ENCODE measurements at places on chromosomes 1 and 21.

- DNase-seq: no peak
These were observed 17.5 kb downstream of the ASAP3 start for GRCh38 chr1:23466423-23466989.

DNA sequence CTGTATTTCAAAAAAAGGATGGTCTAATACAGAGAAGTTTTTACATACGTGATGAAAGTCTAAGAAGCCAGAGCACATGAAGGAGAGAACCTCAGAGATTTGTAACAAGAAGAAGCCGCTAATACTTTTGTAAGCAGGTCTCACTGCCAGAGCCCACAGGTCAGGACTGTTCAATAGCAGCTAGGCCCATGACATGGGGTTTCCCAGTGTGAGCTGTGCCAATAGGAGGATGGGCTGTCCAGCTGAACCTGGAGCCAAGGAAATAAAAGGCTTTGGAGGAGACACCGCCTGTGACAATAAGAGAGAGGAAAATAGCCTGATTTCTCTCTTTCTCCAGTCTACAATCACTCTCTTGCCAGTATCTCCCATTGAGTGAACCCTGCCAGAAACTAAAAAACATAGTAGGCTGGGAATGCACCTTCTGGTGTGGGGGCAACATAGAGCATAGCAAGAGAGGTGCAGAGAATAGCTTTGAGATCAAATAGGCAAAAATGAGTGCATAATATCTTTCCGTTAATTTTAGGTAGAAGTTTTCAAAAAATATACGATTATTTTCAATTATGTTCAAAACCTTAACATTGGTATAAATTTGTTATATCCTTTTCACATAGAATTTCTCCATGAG is 360.3 kb downstream of the NEGR1 start:
- no peak for DNase-seq

- no peak for DNase-seq
These were observed 30.1 kb downstream of the OLFML3 start for GRCh38 chr1:114009393-114009792.

DNA sequence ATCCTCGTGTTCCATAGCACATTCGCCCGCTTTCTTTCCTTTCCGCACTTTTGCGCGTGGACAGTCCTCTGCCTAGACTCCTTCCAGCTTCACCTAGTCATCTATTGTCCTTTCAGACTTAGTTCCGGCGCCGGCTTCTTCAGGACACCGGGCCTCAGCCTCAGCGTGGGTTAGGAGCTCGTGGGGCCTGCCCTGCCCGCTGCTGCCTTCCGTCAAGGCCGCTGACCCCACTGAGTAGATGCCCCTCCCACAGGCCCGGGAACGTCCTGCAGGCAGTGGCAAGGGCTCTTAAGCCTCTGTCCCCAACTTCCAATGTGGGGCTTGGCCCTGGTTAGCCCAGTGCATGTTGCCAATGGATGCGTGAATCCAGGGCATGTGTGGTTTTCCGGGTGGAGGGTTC is 11.4 kb downstream of the DMRTB1 start:
- no peak for DNase-seq

- peak; percentile 68 for DNase-seq
These were observed 36.9 kb downstream of the UMODL1 start for GRCh38 chr21:42107881-42108553.

DNA sequence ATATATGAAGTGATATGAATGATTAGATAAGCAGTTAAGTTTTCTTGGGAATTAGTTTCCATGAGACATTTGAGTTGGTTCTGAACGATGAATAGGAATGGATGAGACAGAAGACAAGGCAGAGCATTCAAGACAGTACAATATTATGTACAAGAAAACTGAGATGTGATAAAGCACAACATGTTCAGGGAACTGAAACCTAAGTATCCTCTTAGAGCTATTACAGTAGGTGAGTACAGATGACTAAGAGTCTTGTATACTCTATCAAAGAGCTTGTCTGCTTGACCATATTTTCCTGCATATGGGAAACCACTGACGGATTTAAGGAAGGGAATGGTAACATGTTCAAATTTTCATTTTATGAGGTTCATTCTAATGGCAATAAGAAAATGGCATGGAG is 61.6 kb downstream of the NME7 start:
- DNase-seq: no peak

DNA sequence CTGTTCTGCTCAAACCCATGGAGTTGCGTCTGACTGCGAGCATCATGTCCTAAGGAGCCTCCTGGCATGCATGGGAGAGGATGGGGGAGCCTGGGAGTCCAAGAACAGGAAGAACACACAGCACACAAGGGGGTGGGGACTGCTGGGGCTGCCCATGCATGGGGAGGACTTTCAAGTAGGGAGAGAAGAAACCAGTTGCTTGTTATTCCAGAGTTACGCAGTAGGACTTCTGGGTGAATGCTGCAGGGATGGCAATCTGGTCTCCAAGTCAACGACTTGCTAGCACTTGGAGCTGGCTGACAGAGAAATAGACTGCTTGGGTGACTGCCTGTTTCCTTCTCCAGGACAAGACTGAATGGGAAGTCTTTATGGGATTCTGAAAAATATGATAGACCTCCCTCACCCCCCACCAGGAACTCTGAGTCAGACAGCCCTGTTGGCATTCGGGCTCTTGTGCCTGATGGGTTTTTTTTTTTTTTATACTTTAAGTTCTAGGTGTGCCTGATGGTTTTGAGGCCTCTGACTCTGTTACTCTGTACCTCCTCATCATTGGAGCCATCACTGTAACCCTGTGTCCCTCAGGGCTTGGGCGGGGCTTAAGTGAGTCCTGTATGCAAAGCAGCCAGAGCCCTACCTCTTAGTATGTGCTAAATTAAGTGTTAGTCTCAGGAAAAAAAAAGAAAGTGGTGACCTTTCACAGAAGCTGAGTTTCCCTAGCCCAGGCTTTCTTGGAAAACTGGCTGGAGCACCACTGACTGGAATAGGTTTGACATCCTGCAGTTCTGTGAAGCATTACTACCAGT is 30.3 kb downstream of the MAP3K21 start:
- no peak for DNase-seq

GRCh38 chr1:170049176-170049800 is 25.2 kb downstream of the KIFAP3 start:
- DNase-seq: no peak

- DNase-seq: no peak
These were observed 411.6 kb downstream of the MATN1 start for GRCh38 chr1:30311749-30312148.

- no peak for DNase-seq
These were observed 313.4 kb upstream of the FMN2 start for GRCh38 chr1:239778208-239778813.

DNA sequence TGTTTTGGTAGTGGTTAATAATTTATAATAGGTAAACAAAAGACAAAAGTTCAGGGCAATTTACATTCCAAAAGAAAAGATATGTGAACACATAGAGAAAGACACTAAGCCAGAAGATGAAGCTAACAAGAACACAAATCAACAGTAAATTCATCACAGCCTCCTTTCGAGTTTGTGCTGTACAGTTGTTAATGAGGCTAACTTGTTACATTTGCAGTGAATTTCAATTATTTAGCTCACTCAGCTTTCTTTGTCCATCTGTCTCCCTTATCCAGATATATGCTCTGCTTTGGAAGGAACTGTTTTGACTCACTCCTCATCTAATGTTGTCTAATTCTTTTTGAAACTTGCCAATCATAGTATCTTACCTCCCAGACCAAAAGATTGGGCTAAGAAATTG is 423.3 kb upstream of the OLFM3 start:
- DNase-seq: no peak

DNA sequence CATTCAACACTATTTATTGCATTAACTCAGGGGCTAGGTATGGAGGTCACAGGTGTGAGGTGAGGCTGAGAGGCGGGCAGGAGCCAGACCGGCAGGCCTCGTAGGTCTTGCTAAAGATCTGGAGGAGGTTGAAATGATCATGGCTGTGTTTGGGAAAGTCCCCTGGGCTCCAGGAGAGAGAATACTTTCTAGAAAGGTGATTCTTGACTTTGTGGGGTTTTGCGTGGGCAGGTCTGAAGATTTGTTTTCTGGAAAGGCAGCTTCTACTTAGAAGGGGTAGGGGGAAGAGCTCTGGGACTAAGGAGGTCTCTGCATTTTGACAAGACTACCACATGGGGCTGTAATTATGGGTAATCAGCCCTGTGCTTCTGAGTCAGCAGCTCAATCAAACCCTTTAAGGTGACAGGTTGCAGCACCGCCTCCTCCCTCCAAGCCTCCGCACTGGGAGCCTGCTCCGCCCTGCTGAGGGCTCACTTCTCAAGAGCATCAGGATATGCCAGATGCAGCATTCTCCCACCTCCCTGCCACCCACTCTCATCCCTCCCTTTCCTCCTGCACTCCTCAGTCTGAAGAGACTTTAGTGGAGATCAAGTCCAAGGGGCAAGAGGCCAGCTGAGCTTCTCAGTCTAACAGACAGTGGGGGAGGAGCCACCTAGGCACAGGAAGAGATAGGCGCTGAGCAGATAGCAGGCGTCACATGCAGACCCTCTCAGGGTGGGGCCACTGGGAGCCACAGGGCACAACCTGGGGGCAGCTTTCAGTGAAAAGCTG is 30.5 kb downstream of the SLC30A1 start:
- DNase-seq: no peak

GRCh38 chr1:156391366-156391677 is 22.3 kb downstream of the RHBG start:
- DNase-seq: no peak

DNA sequence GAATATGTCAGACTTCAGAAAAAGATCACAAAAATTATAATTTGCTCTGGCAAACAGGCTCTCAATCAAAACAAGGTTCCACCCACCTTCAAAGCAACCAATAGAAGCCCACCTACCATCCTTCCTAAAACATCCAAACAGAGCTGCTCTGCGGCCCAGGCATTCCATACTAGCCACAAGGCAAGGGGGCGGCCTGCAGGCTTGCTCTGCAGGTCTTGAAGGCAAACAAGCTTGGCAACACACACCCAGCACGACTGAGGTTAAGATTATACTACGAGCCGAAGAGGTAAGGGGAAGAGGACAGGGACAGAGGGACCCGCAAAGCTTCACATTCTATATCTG is 207.3 kb downstream of the SLC45A1 start:
- no peak for DNase-seq

DNA sequence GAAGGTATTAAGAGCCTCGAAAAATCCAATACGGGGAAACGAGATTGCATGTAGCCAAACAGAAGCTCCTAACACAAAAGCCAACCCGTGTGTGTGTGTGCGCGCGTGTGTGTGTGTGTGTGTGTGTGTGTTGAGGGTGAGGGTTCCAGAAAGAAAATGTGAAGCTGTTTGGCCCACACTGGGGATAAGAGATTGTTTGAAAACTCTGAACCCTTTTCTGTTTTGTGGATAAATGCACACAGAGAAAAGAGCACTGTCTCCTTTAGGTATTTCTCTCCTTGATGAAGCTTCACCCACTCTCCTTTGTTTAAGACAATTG is 1.9 kb downstream of the WLS start:
- DNase-seq: no peak

DNA sequence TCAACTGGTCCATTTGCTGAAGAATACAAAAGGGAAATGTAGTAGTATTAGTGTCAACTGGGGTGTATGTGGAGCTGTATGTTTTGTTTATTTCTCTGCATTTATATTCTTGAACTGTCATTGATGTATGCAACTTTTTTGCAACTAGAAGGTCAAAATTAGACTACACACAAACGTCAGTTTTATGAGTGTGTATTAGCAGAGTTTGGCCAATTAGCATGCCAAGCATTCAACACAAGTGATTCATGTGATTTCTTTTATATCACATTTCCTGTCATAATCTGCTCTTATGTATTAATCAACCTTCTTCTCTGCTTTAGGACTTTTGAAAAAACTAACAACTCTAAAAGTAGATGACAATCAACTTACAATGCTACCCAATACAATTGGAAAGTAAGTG is 211.1 kb downstream of the LRRC40 start:
- DNase-seq: no peak

- no peak for DNase-seq
These were observed 6.0 kb downstream of the KLHDC8A start for GRCh38 chr1:205350691-205351141.

- DNase-seq: no peak
These were observed 40.7 kb downstream of the TRAPPC10 start for GRCh38 chr21:44052830-44053226.

DNA sequence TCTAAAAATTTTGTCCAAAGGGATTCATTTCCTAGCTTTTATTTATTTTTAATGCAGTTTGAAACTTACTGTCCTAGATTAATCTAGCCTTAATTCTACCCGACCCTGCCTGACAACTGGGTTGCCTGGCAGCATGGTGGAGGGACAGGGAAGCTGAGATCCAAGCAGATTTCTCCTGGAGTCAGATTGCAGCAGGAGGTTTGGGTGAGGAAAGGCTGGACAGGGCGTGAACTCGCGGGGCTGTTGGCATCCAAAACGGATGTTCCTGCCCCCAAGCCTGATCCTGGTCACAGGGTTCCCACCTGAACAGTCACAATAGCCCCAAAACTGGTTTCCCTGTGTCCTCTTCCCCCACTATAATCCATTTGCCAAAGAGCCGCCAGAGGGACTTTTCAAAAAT is 23.2 kb downstream of the TCEA3 start:
- no peak for DNase-seq

DNA sequence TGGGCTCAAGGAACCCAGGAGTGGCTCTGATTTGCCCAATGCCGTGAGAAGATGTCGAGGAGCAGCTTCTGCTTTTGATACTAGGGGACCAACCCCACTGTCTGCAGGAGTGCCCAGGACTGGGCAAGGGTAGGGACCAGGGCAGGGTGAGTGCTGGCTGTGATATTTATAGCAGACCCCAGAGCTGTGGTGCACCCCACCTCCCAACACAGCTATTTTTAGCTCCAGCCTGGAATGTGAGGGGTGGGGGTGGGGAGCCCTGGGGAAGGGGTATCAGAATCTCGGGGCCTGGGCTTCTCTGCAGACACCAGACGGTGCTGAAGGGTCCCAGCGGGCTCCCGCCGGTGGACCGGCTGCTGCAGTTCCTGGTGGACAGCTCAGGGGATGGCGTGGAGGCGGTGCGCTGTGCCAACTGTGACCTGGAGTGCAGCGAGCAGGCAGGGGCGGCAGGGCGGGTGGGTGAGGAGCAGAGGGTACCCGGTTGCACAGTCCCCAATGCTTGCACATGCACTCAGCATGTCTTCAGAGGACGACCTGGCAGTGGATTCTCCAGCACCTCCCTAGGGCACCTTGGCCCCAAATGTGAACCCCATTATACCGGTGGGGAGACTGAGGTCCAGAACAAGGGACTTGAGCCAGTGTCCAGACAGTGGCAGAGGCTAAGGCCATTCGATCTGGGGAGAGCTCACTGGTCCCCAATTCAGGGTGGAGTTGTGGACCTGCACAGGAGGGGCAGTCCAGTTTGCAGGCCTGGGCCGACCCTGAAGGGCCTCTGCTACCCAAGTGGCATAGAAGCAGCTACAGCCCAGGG is 1.4 kb downstream of the RNF207 start:
- DNase-seq: no peak

- no peak for DNase-seq
These were observed 40.1 kb downstream of the DSTYK start for GRCh38 chr1:205171369-205171768.

DNA sequence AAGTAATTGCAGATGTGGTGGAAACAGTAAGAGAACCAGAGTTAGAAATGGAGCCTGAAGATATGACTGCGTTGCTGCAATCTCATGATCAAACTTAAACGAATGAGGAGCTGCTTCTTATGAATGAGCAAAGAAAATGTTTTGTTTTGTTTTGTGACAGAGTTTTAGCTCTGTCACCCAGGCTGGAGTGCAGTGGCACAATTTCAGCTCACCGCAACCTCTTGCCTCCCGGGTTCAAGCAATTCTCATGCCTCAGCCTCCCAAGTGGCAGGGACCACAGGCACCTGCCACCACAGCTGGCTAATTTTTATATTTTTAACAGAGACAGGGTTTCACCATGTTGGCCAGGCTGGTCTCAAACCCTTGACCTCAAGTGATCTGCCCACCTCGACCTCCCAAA is 53.3 kb upstream of the NFASC start:
- DNase-seq: no peak
